ENCODE measurements at places on chromosomes 2 and 18.

GRCh38 chr2:15107137-15107536 lies 454.0 kb downstream of the NBAS start:
- DNase-seq, result peak; percentile 32

GRCh38 chr2:170641961-170642360 lies 73.2 kb upstream of the SP5 start:
- DNase-seq, result no peak

DNA sequence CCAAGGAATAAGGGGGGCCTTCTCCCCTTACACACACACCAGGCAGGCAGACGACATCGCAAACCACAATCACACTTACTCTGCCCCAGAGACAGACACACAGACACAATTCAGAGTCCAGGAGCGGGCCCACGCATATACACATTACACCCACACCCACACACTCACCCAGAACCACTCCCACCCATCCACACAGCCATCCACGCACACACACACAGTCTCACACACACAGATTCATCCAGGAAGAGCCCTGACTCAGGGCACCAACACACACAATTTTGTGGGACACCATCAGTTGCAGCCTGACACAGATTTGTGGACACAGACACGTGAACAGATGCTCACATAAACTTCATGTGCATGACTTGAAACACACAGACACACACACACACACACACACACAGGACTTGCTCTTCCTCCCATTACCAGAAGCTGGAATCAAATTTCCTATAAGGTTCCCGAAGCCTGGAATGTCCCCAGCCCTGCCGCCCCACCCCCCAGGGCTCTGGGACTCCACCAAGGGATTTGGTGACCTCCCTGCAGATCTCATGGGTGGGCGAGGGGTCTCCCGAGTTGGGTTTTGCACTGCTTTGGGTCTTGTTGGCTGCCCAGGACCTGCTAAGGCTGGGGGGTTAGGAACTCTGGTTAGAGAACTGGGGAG lies 23.5 kb downstream of the TNS1 start:
- no peak for DNase-seq

GRCh38 chr2:47218066-47218581 lies 63.0 kb upstream of the STPG4 start:
- DNase-seq, result no peak

- no peak for DNase-seq
These were observed 54.9 kb downstream of the MAPRE2 start for GRCh38 chr18:35095983-35096676.

DNA sequence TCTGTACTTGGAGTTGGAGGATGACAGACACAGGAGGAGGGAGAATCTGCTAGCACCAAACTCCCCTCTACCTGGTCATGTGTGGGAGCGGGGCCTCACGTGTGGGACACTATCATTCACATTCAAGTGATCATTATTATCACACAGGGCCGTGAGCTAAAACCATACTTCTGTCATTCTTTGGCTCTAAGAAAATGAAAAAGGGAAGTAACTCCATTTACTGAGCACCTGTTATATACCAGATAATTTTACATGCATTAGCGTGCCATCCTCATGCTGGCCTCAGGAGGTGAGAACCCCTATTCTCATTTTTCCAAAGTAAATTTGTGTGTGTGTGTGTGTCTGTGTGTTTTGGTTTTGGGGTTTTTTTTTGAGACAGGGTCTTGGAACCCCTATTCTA lies 150.1 kb downstream of the GLI2 start:
- no peak for DNase-seq

DNA sequence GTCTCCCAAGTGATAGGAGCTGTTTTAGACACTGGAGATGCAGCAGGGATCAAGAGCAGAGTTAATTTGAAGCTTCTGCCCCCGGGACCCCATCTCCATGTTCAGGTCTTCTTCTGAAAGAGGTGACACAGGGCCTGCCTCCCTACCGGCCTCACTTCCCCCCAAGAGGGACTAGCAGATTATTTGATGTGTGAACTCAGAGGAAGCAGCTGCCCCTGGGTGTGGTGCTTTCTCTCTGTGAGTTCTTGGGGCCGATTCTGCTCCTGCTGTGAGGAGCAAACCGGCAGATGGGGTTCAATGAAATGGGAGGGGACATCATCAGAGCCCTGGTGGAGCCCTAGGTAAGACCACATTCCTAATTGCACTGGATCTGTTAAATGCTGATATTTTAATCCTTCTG lies 193.4 kb downstream of the FBXO15 start:
- no peak for DNase-seq

GRCh38 chr2:234969306-234970098 lies 17.7 kb downstream of the SH3BP4 start:
- no peak for DNase-seq

- peak; percentile 78 for DNase-seq
These were observed 10.5 kb downstream of the CROCC2 start for GRCh38 chr2:240916571-240917008.

DNA sequence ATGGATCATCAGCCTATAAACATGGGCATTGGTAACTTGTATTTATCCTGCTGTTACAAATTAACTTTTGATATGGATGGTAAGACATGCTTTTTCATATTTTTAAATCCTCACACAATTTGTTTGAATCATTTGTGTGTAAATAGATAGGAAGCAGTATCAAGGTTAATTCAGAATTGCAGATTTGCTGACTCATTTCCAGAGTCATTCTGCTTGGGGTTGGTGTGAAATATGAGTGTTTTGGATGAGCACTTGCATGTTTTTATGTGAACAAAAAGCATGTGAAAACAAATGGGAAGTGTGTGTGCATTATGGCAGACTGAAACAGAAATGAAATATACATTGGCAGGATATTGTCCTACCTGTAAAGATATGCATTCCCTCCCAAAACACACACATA lies 11.8 kb downstream of the CCDC85A start:
- no peak for DNase-seq

- no peak for DNase-seq
These were observed 44.5 kb downstream of the METTL8 start for GRCh38 chr2:171389325-171389724.

DNA sequence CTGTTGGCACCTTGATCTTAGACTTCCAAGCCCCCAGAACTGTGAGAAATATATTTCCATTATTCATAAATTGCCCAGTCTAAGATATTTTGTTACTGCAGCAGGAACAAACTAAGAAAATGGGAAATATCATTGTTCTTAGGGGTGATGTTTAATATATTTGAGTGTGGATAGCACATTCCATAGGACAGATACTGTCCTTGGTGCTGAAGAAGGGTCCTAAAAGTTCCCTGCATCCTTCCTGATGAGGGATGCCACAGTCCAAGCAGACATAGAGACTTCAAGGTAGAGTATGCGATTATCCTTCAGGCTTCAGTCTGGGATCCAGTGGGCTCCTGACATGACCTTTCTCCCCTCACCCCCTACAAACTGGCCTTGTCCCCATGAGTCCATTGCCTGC lies 689.0 kb downstream of the TDRD15 start:
- DNase-seq, result no peak

DNA sequence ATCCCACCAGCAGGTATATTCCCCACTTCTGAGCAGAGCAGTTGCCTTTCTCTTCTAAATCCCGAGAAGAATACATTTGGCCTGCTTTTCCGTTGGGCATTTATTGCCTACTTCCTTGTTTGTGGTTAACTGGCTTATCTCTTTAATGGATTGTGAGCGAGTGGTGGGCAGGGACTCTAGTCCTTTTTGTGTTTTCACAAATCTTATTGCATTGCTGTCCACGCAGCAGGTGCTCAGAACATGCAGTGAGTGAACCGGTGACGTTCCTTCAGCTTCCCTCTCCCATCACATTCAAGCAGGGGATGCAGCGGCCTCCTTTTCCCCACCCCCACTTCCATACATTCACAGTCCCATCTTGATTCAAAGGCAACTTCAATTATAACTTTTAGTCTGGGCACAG lies 28.9 kb upstream of the GAREM2 start:
- no peak for DNase-seq

DNA sequence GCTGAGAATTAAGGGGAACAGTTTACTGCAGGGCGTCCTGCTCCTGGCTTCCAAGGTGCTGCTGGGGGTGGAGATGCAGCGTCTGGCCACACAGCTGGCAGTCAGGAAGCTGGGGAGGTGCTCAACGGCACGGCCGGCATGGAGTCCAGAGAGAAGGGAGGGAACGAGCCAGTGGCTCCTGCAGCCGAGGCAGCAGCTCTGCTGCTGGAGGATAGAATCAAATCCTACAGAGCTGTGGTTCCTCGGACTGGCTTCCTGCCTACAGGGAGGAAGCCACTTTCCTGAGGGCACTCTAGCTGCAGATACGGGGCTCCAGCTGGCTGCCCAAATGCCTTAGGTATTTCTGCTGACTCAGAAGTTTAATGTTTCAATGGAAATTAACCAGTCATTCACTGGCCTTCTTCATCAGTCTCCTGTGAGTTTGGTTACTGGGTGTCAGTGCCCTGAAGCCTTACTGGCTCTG lies 266.3 kb downstream of the TWIST2 start:
- DNase-seq, result no peak

- DNase-seq, result no peak
These were observed 133.3 kb downstream of the ZNF236 start for GRCh38 chr18:76955524-76956170.

DNA sequence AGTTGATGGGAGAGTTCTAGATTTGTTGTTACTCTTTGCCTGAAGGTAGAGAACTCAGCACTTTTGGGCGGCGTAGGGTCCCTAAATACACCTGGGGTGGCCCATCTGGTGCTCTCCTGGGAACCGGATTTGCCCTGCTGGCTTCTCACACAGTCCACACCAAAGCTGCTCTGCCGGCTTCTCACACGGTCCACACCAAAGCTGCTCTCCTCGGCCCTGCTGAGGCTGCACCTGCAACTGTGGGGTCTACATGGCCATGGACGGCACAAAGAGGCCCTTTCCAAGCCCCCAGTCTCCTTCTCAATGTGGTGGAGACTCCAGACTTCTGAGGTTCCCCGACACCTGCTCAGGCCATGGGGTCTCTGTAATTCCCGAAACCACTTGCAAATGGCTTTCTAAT lies 124.8 kb upstream of the GPC1 start:
- DNase-seq, result no peak

- DNase-seq, result no peak
These were observed 151.5 kb upstream of the MYCN start for GRCh38 chr2:15788830-15789229.

DNA sequence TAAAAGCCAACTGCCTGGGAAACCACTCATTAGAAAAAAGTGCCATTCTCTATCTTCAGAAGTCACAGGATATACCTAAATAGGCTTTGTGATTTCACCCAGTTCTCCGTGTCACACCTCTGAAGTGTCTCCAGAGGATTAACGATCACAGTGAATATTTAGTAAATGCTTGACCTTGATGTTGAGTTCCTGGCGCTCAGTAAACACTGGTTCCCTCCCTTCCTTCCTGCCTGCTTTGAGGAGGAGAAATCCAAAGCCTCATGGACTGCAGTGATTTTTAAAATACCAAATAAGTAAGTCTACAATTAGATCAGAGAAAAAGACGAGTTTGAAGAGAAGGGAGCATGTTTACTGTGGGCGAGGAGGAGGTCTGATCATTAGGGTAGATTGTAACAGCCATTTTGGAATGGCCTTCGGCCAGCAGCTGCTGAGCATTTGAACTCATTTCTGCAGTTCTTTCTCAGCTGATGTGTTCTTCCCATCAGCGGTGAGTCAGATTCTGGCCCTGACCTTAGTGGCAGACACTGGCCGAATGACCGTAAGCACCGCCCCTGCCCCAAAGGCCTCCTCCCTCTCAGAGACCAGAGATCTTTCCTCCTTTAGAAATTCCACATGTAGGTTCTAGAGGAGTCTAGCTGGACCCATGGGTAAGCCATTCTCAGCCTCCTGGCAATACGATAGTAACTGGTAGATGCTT lies 62.1 kb upstream of the SLC16A14 start:
- DNase-seq, result peak; percentile 67

- DNase-seq, result no peak
These were observed 58.2 kb upstream of the ZEB2 start for GRCh38 chr2:144578099-144578498.

GRCh38 chr2:181022652-181023051 lies 42.2 kb downstream of the UBE2E3 start:
- DNase-seq, result no peak

DNA sequence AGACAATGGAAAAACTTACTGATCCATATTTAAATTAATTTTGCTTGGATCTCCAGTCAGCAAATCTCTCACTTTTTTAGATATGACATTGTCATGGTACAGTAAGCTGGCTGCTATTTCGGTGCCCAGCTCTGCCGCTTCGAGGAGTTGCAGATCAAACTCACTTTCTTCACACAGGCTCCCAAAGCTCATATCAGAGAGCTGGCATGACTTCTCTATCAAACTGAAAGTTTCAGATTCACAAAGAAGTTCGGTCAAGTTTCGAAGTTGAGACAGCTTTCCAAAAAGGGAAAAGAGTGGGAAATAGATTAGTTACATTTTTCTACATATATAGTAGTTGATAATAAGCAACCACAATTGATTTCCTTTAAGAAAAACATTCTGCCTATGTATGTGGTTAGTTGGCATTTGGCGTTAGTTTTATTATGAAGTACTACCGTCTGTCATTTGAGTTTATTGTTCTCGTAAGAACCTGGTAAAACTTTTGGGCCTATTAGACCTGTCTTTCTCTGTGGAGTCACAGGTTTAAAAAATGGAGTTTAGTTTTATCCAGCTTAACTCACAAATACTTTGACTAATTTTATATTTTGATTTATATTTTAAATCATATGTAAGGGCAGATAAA lies 118.8 kb downstream of the ABCA12 start:
- no peak for DNase-seq

GRCh38 chr2:28499282-28499681 lies 3.4 kb downstream of the PLB1 start:
- DNase-seq, result no peak

GRCh38 chr2:136486115-136486514 lies 279.2 kb upstream of the THSD7B start:
- no peak for DNase-seq

- no peak for DNase-seq
These were observed 127.7 kb downstream of the SMAD2 start for GRCh38 chr18:47802802-47803201.

GRCh38 chr2:569681-570080 lies 107.5 kb downstream of the TMEM18 start:
- no peak for DNase-seq

- no peak for DNase-seq
These were observed 2.2 kb upstream of the NXPH2 start for GRCh38 chr2:138782383-138782782.

GRCh38 chr18:26710470-26711096 lies 154.9 kb downstream of the AQP4 start:
- DNase-seq, result no peak

DNA sequence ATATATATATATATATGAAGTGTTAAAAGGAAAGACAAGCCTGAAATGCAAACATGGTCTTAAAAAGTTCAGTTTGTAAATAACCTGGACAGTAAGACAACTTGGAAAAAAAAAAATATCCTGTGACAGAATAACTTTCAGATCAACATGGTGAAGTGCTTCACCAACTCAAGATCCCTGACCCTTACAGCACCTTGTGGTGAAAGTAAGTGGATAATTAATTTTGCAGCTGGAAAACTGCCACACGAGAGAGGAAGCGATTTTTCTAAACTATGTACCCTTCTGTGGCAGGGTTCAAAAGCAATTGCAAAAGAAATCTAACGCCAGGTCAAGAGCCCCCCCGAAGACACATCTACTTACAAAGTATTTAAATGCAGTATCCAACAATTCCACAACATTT lies 95.8 kb downstream of the PAX3 start:
- DNase-seq, result no peak

- no peak for DNase-seq
These were observed 212.0 kb upstream of the RAB6C start for GRCh38 chr2:129767346-129768035.

GRCh38 chr2:3475771-3476170 lies 43.6 kb downstream of the ADI1 start:
- DNase-seq, result no peak

GRCh38 chr2:182767578-182767977 lies 51.5 kb downstream of the DNAJC10 start:
- DNase-seq, result no peak

GRCh38 chr18:79899609-79900445 lies 51.6 kb downstream of the SLC66A2 start:
- DNase-seq, result no peak

Data from left ventricle myocardium superior (tissue), 1 donor.